Activated CD4-positive, alpha-beta T cell treated with anti-CD3 and anti-CD28 coated beads, Interleukin-2, amount 50 U/mL, for 24 hours (primary cell): ENCODE measurements at places on chromosomes 2 and 18.

DNA sequence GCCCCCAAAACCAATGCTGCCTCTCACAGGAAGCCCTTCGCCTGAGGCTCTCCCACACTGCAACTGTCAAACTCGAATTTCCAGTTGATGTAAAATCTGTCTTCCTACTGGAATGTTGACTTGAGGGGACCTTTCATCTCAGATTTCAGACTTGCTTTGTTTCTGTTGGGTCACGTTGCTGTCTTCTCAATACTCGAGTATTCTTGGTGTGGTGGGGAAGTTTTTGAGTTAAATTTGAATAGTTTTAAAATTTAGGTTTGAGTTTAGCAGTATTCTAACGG, 50.8 kb downstream of the AGAP1 start:
- no peak for DNase-seq

DNA sequence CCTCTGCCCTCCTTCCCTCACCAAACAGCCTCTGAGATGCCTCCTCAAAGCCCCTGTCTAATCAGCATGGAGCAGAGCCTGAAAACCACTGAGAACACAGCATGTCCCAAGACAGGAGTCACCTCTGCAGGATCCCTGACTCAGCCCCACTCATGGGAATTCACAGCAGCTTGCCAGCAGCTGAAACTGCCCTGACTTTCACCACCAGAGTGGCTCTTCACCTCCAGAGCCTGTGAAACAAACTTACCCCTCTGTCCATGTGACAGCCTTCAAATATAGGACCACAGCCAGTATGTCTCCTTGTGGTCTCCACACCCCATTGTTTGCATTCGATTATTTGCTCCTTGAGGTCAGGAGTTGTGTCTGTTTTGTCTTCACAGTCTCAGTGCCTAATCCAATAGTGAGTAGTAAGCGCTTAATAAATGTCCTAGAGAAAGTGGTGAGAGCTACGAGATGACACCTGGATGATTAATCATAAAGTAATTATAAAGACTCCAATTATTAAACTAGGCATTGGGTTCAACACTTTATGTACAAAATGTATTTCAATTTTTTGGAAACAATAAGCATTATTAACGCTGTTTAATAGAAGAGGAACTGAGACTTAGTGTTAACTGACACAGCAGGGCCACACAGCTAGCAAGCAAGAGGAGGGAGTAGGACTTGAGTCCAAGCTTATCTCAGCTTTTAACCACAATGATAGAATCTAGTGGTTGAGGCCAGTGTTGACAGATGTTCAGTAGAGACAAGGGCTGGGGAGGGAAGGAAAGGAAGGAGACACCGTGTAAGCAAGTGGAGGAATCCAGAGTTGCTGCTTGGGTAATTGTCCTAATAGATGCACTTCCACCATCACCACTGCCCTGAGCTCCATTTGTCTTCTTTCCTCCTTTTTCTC, 358.7 kb upstream of the TNP1 start:
- DNase-seq, result no peak

GRCh38 chr2:57181315-57182038, 865.1 kb upstream of the VRK2 start:
- DNase-seq, result no peak

GRCh38 chr2:71419976-71420375, 33.4 kb upstream of the DYSF start:
- no peak for DNase-seq

DNA sequence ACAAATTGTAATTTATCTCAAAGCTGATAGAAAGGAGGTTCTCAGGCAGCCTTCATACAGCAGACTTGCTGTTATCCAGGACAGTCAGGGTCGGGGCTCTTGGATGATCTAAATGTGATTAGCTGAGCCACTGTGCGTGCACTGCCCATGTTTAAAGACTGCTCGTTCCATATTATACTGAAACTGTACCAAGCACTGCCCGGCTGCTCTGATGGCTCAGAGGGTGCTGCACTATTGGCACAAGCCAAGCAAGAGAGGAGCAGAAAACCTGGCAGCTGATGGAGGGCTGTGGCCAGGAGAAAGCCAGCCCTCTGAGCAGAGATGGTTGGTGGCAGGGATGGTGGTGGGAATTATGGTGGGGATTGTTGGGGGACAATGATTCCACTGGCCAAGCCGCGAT, 63.4 kb downstream of the COL6A3 start:
- no peak for DNase-seq

DNA sequence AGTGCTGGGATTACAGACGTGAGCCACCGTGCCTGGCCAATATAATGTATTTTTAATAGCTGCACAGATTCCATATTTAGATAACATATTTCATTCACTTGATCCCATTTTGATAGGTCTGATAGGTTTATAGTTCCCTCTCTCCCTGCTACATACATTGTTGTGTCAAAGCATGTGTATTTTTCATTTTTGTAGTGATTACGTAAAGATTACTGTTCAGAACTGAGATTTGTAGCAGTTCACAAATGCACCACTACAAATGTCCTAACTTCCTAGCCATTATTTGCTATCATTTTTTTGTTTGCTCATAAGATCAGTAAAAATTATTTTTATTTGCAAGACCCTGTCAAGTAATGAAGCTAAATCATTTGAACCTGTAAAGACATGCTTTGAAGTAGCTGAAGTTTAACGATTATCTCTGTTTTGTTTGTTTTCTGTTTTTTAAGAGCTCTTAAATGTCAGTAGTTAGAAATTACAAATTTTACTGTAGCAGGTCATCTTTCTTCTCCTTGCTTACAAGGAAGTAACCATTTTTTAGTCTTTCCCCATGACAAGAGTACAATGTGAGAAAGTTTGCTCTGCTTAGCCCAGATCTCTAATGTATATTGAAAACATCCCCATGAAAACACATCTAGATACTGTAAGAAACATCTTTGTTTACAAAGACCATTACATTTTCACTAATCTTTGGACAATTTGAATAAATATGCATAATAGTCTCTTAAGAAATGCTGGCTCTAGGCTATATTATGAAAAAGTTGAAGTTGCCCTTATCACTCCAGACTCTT, 54.1 kb downstream of the EML4 start:
- DNase-seq, result no peak

DNA sequence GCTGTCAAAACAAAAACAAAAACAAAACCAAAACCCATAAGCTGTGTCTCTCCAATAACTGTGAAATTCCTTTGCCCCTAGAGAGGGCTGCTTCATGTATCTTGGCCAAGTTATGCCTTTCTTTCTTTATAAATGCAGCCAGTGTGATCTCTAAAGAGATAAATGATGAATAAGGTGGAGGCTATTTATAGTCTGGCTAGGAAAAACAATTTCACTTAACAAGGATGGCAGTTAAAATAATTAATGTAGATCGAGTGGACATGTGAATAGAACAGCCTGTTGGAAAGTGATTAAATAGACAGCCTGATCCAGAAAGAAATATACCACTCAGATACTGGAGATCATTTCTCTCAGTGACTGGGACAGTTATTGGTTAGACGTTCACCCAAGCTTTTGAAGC, 1666.9 kb upstream of the CELF4 start:
- DNase-seq, result no peak

GRCh38 chr18:57581301-57581934, 5.1 kb downstream of the FECH start:
- DNase-seq, result no peak

DNA sequence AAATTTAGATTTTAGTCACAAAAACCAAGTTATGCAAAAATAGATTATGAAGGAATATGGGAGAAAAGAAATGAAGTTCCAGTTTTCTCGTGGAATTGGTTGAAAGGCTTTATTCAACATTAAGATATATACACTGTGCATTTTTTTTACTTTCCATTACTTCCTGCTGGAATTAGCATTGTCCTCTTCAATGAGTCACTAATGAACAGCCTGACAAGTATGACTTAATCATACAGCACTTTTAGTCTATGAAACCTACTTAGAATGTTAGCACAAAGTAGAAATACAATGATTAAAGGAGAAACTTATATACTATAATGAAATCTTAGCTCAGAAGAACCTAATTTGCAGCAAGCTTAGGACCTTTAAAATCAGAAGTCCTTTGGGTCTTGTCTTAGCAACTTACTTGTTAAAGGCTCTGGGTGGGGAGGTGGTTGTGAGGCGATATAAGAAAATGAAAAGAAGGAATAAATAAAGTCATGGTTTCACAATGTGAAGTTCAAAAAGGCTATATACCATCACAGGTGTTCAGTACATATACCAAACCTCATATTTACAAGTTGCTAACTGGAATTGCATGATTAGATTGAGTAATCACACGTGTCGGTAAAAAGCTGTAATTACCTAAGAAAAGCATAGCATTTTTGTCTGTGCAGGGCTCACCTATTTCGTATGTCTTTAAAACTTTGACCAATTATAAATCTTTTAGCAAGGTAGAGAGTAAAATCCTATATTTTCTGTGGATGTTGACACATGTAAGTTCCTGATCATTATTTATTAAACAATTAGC, 236.8 kb downstream of the CAMKMT start:
- DNase-seq, result no peak

GRCh38 chr18:64377446-64377845, 228.6 kb upstream of the LINC00305 start:
- DNase-seq, result no peak

GRCh38 chr2:57542081-57542480, 504.5 kb upstream of the VRK2 start:
- no peak for DNase-seq

DNA sequence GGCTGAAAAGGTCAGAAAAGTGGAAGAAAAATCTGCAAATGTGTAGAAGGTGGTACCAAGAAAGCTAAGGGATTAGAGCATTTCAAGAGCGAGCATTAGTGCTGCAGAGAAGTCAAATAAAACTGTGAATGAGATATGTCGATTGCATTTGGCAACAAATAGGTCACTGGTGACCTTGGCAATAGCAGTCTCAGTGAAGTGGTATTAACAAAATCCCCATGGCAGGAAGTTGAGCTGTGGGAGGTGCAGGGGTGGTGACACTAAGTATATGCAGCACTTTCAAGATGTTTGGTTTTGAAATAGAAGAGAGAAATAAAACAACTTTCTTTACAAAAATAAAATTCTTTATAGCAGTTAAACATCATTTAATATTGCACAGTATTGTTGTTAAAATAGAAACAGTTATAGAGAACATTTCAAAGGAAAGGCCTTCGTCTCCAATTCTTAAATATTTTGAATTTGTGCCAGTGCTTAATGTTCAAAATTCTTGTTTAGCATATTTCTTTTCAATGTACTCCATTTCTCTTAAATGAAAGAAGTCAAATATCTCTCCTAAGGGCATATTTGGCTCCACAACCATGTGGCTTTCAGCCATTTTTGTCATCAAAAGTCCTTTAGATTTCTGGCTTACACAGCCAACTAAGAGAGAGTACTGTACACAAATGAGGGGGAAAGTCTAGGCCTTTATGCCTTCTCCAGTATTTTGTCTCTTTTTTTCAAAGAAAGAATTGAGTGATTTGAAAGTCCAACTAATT, 443.0 kb upstream of the MMADHC start:
- no peak for DNase-seq

GRCh38 chr18:7038330-7038851, 79.2 kb downstream of the LAMA1 start:
- DNase-seq, result no peak

GRCh38 chr2:207812058-207812725, 42.5 kb upstream of the FZD5 start:
- no peak for DNase-seq

DNA sequence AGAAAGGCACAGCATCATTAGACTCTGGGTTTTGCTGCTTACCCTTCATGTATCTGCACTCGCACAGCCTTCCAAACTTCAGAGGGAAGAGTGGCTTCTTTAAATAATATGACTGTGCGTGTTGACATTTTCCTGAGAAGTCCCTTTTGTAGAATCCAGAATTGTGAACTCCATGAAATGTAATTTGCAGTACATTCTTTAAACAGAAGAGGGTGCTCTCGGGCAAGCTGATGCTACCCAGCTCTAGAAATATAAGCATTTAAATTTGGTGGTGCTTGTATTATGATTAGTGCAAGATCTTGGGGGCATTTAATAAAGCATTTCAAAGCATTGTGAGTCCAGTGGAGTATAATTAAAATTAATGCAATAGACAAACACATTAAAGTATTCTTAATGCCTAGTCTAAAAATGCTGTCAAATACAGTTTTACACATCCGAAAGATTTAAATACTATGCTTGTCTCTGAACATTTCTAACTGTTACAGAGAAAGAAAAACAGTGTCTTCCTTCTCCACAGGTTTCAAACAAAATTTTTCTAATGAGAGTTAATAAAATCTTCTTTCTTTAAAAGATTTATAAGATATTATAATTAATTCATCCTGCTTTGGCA, 17.3 kb upstream of the GTF2A1L start:
- DNase-seq, result no peak

DNA sequence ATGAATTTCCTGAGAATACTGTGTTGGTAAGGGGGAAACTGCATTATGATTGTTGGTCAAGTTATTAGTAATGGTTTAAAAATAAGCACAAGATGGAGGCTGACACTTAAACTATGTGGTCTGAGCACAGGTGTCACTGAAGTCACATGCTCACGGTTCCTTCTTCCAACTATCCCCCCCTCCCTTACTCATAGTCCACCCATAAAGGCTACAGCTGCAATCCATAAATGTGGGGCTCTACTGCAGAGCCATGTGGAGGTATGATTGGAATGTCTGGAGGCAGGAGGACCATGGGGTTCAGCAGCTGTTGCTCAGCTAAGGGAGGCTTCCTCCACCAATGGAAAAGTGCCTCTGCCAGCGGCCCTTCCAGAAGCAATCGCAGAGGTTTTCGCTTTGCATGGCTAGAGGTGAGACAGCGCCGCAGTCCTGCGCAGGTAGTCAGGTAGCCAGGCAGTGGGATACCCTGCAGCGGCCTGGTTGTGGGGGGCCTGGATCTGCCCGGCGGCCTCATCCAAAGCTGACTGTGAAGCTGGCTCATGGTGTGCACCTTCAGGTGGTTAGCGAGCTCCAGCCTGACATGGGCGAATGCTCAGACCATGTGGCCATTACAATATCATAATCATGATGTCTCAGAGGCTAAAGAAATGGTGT, 249.6 kb downstream of the DCDC2C start:
- DNase-seq, result no peak

DNA sequence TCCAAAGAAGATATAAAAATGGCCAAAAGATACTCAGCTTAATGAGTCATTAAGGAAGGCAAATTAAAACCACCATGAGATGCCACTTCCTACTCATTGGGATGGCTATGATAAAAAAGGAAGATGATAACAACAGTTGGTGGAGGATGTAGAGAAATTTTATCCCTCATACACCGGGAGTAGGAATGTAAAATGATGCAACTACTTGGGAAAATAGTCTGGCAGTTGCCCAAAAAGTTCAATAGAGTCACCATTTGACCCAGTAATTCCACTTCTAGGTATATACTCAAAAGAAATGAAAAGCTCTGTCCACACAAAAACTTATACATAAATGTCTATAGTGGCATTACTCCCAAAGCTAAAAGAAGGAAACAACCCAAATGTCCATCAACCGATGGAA, 10.1 kb upstream of the SULT1C2 start:
- no peak for DNase-seq

GRCh38 chr2:14475994-14476393, 156.5 kb upstream of the LRATD1 start:
- DNase-seq, result no peak

- no peak for DNase-seq
These were observed 392.8 kb upstream of the ACVR2A start for GRCh38 chr2:147451902-147452515.

GRCh38 chr2:43194121-43194869, 32.1 kb downstream of the ZFP36L2 start:
- DNase-seq, result no peak
